ENCODE measurements at places on chromosomes 5 and 9.

- no peak for DNase-seq
Observed at GRCh38 chr9:124576751-124577150, 69.6 kb upstream of the NR5A1 start.

DNA sequence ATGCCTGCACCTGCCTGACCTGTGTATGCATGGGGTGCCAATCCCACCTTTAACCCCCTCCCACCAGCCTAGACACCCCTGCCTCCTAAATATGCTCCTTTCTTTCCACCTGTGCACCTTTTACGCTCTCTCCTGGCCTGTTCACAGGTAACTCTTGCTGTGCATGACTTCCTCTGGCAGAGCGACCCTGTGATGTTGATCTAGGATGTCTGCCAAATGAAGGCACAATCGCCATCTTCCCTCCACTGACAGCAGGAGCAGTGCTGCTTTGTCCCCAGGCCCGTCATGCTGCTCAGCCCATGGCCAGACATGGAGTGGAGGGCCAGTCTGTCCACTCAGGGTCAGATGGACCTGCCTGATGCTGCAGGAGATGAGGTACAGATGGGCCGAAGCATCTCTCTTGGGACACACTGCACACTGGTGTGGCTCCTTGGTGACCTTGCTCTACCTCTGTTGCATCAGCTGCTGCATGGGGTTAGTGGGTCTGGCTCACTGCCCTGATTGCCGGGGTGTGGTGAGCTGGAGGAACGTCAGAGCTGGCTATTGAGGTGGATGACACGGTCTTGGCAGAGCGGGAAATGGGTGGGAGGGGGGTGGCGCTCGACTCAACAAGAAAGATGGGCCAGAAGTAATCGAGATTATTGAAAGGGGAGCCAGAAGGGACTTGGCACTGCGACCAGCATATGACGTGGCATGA lies 101.7 kb upstream of the PITX1 start:
- DNase-seq: no peak

DNA sequence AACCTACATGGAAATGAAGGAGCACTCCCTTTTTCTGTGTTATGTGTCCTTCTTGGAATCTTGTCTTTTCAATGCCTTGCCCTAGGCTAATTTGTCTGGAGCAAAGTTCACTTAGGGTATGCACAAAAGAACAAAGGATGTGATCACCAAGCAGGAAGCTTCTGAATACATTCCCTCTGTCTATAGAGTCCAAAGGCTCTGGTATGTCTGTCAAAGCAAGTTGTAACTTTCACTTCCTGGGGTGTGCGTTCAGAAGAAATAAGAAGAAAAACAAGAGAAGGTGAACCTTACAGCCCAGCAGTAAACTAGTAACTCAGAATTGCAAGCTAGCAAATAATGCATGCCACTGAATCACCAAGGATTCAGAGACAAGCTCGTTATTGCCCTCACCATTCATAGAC lies 31.7 kb upstream of the CDH6 start:
- no peak for DNase-seq

- no peak for DNase-seq
Observed at GRCh38 chr5:178588769-178589168, 1.4 kb downstream of the COL23A1 start.

- DNase-seq: no peak
Observed at GRCh38 chr9:37004424-37004935, 29.6 kb downstream of the PAX5 start.

All from stimulated activated CD4-positive, alpha-beta T cell treated with anti-CD3 and anti-CD28 coated beads, Interleukin-2, amount 100 ng/mL, for 4 hours (primary cell).